ENCODE measurements at places on chromosomes 4 and X. TPM values are rescaled to one million over a fixed set of nuclear protein-coding genes. Genes with fewer than 3 reads are reported as not detected.

Gene NPFFR2
- total RNA-seq = not detected

Gene TRAM1L1
- total RNA-seq = 0.17 TPM

Gene ZNF185
- total RNA-seq = 5.3 TPM

Gene ARHGAP10
- total RNA-seq = 12.3 TPM

All from dermis blood vessel endothelial cell (primary cell).